Articular chondrocyte of knee joint (primary cell): ENCODE measurements at places on chromosomes 3 and 15. TPM values are rescaled to one million over a fixed set of nuclear protein-coding genes. Genes with fewer than 3 reads are reported as not detected.

MORC1 gene
- not detected in 2 replicates for total RNA-seq

MUC20 gene
- 1.4 and 1.6 TPM in 2 replicates for total RNA-seq

HACL1 gene
- 29.9 and 31.2 TPM in 2 replicates for total RNA-seq

GOLGA6L9 gene
- 1.1 and 1.4 TPM in 2 replicates for total RNA-seq

RPL4 gene
- total RNA-seq: 3,061 and 4,005 TPM in 2 replicates

ISG20 gene
- 7.9 and 9.4 TPM in 2 replicates for total RNA-seq
